ENCODE measurements at places on chromosomes 3 and 15.

GRCh38 chr3:170270282-170270881 is 48.2 kb downstream of the PRKCI start:
- DNase-seq, result no peak

DNA sequence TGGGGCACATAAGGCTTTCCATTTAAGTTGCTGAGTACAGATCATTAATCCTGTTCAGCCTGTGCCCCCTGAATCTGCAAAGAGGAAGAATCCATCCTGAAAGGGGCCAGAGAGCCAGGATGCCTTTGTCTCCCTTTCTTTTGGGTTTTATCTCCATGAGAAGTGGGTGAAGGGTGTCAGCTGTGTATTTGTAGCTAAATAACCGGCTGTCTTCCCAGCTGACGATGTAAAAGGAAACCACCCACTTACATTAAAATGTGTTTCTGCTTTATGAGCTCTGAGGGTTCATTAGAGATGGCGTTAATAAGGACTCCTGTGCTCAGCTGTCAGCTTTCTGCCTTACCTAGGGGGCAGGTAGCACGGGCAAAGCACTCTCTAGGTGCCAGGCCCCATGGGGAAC is 83.4 kb downstream of the SLCO3A1 start:
- DNase-seq, result no peak

DNA sequence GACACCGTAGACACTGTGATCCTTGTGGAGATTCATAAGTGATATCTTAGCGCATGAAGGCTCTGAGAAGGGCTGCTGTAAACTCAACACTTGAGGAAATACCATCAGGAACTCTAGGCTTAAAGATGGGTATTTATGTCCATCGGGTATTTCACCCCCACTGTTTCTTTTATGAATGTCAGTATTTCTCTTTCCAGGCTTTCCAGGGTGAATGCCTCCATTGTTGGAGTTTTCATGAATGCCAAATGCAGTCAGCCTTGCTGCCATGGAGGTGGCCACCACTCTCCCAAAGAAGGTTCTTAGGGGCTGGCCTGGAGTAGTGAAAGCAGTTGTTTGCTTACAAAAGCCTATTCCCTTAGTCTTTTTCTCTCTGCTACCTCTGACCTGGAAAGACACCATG is 259.2 kb downstream of the SLCO3A1 start:
- DNase-seq, result no peak

- DNase-seq, result no peak
Observed at GRCh38 chr15:33243393-33243792, 48.9 kb upstream of the FMN1 start.

- DNase-seq, result no peak
Observed at GRCh38 chr3:189167027-189167766, 4.6 kb upstream of the TPRG1 start.

DNA sequence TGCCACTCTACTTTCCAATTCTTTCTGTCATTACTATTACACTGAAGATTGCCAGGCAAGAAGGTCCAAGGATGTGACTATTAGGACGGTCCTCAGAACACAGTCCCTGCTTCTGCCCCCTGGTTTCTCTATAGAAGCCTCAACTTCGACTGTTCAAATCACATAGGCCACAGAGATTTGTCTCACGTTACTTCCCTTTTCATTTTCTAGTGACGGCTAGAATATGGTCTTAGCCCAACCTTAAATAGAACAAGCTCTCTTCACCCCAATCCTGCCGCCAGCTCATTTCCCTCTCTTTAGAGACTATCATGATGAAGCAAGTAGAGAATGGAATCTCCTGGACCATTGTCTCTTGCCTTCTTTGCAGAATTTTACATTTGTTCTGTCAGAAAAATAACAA is 84.9 kb downstream of the TIGIT start:
- DNase-seq, result no peak

GRCh38 chr3:186451371-186451770 is 89.3 kb upstream of the DGKG start:
- DNase-seq, result no peak

DNA sequence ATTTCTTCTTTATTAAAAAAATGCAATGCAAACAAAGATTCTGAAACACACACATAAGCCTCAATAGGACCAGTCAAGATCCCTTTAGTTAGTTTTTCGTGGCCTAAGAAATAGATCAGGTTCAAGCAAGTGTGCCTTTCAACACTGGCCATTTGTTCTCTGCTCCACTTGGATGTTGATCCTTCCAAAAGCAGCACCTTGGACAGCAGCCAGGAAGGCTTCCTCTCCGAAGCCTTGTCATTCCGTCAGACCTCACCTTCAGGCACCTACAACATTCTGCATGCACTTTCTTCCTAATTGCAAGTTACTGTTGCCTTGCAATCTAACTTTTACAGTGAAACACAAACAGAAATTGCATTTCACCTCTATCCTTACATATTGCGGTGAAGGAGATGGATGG is 155.9 kb upstream of the FEZF2 start:
- no peak for DNase-seq

- no peak for DNase-seq
Observed at GRCh38 chr3:140284372-140284771, 349.4 kb downstream of the CLSTN2 start.

DNA sequence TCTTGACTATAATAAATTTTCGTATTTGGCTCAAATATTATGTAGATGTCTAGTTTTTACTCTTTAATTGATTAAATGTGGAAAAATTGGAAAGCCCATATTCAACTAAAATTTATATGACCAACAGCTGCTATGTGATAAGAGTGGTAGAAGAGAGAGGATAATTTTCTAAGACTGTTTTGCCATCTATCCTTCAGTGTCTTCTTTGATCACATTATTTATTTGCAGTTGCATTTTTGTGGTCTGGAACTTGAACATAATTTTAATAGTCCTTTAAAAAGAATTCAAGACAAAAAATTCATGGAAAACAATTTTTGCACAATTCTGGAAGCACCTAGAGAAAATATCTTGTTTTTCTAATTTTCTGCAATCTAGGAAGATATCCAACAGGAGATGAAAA is 213.3 kb upstream of the THBS1 start:
- no peak for DNase-seq

DNA sequence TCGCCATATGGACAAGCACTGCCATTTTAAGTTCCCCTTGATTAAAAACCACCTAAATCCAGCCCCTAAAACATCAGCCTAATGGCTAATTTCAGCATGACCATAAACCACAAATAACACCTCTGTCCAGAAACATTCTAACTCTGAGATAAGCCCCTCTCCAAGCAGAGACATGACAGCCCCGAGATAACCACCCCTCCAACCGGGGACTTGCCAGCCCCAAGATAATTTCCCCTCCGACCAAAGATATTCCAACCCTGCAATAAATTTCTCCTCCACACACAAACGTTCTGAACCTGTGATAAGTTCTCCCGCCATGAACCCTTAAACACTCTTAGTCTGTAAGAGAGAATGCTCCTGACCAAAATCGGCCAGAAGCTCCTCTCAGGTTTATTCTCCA is 586.8 kb downstream of the EDEM1 start:
- DNase-seq, result no peak

- DNase-seq, result no peak
Observed at GRCh38 chr15:24054547-24055245, 367.6 kb upstream of the NDN start.

DNA sequence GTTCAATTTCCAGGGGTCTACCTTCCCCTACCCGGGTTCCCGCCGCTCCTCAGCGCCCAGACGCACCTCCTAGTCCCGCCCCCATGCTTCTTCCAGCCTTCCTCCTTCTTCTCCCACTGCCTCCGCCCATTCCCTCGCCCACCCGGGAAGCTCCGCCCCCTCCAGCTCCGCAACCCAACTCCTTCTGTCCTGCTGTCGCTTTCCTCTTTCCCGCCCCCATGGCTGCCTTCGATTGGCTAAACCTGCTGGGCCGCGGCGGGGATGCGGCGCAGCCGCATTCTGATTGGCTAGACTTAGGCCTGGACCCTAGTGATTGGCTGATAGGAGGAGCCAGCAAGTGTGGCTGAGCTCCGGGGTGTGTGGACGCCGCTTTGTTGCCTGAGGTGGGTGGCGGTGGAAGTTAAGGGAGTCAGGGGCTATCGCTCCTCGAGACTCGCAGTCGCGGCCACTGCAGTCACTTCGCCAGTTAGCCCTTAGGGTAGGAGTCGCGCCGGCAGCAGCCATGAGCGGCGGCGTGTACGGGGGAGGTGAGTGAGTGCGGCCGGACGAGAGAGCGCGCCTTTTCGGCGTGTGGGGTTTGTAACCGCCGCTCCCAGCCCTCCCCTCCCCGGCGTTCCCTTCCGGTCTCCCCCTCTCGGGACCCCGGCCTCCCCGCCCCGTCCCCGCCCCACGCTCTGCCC is at the start of gene ACTL6A:
Gene ACTL6A (plus strand): TSS at position 336 of the 680 bp plus-strand sequence. CDS start 167 bp downstream, at position 503.
- peak; percentile 96 for DNase-seq

- no peak for DNase-seq
Observed at GRCh38 chr3:17775073-17775472, 32.6 kb upstream of the TBC1D5 start.

GRCh38 chr15:43519196-43519595 is 1.8 kb downstream of the MAP1A start:
- no peak for DNase-seq

- DNase-seq, result no peak
Observed at GRCh38 chr3:132840201-132840700, 118.0 kb upstream of the NPHP3 start.

DNA sequence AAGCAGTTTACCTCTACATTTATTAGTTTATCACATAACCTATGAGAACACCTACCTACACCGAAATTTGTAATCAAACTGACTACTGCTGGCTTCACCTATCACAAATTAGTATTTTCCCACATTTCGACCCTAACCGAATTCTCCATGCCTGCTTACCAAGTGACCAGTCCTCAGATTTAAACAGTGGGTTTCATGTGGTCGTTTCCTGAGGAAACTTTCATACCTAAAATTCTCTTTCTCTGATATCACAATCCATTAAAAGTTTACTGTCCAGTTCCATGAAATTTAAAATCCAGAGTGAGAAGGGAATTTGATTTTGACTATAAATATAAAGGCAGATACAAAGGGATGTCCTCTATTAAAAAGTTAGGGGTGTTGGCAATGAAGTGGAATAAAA is 1.9 kb downstream of the PLOD2 start:
- no peak for DNase-seq

DNA sequence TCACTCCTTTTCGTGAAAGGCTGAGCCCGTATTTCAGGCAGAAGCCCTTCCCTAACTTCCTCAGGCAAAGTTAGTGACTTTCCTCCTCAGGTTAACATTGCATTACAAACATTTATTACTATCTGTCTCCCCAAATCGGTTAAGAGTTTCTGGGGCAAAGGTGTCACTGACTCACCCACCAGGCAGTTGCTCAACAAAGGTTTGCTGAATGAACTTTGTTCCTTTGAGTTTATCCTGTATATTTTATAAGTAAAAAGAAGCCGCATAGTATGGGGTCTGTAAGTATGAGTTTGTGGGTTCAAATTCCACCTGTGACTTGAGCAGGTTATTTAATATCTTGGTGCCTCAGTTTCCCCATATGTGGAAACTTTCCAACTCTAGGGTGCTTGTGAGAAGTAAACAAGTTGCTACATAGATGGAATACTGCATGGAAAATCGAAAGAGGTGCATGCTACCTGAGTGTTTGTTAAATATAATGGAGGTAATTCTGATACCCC is 177.7 kb downstream of the THRB start:
- no peak for DNase-seq

DNA sequence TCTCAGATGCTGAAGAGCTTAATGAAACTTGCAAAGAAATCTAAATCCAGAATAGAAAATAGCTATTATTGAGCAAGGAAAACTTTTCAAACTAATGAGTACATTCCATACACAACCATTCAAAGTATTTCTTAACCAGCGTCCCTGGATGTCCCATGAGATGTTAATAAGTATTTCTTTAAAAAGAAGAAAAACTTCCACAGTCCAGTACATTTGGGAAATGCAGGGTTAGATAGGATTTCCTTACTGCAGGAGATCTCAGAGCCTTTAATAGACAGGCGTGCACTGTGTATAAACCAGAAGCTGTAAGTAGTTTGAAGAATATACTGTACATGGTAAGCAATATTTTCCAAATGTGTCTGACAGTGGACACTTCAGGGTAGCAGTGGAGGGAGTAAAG is 29.6 kb upstream of the BHLHE40 start:
- no peak for DNase-seq

DNA sequence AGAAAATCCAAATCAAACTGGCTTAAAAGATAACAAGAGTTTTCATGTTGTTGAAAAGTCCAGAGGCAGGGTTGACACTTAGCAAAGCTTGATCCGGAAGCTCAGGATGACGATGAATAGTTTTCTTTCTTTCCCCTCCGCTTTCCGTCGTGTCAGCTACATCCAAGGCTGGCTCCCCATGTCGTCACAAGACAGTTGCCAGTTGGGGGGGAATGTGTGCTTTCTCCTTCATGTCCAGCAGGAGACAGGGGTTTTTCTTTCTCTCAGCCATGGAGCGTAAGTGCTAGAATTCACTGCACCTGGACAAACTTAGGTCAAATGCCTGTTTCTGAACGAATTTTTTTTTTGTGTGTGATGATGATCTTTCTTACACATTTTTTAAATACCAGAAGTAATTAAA is 273.8 kb upstream of the RGMA start:
- DNase-seq, result no peak

DNA sequence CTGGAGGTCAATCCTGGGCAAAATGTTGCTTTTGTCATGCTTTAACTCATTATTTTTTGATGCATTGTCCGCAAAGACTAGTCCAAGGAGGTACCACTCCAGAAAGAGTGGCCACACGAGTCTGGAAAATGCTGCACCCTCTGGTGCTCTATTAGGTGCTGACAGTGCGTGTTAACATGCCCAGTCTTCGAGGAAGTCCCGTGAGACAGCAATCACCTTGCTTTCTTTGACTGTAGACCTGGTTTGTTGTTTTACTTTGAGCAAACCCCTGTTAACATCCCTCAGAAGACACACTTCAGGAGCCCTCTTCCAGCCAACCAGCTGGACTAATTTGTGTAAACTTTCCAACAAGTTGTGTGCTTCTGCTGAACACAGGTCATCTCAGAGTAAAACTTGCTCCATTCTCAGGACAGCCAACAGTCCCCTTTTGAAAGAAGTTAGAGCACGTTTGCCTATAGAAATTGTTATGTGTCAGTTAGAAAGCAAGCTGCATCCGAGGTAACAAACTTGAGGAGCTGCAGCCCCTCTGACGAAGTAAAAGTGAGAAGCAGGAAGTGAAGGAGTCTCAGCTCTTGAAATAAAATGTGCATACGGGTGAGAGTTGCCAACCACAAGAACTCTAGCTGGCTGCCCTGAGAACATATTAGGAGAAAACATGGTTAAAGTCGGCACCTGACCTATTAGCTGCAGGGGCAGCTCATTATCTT is 205.0 kb downstream of the LPP start:
- peak; percentile 12 for DNase-seq

GRCh38 chr3:175486255-175486654 is 627.1 kb downstream of the NAALADL2 start:
- no peak for DNase-seq

- DNase-seq, result no peak
Observed at GRCh38 chr3:52240886-52241370, 2.0 kb upstream of the TWF2 start.

Measured in stimulated activated CD8-positive, alpha-beta memory T cell treated with anti-CD3 and anti-CD28 coated beads, Interleukin-4, amount 100 ng/mL, for 1 hour (primary cell).